Hematopoietic multipotent progenitor cell treated with erythropoietin and hydrocortisone succinate and interleukin-3 and kit ligand, for 15 days (in vitro differentiated cells): ENCODE measurements at places on chromosomes 3 and 15.

GRCh38 chr3:182671541-182671940 lies 121.8 kb upstream of the ATP11B start:
- DNase-seq: no peak

GRCh38 chr3:87414271-87414670 lies 137.9 kb upstream of the POU1F1 start:
- no peak for DNase-seq

DNA sequence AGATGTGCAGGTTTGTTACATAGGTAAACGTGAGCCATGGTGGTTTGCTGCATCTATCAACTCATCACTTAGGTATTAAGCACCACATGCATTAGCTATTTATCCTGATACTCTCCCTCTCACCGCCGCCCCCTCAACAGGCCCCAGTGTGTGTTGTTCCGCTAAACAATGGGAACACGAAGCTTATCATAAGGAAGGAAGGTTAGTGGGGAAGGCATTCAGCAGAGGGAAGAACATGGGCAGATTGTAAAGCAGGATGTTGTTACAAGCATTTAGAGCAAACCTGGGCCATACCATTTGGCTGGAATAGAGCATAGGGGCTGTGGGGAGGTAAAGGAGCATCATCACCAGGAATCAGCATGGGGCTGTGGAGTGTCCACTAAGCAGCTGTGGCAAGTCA lies 111.8 kb downstream of the SSR3 start:
- no peak for DNase-seq

- DNase-seq: no peak
These were observed 5.5 kb downstream of the DIS3L start for GRCh38 chr15:66298803-66299251.

- DNase-seq: no peak
These were observed 149.8 kb downstream of the TMCO5A start for GRCh38 chr15:38084289-38084688.

GRCh38 chr3:189964623-189965332 lies 155.9 kb downstream of the P3H2 start:
- no peak for DNase-seq

DNA sequence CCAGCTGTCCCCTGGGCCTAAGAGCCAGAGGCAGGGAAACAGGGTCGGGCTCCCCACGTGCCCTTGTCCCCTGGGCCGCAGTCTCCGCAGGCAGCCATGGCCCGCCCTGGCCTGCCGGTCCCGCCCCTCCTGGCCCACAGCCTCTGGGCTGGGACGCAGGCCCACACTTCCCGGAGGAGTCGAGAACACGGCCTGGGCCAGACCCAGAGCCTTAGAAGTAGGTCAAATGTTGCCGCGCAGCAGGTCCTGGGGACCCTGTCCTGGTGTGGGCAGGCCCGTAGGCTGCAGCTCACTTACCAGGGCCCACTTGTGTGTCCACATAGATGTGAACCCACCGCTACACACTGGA lies 4.3 kb upstream of the MYL3 start:
- no peak for DNase-seq

DNA sequence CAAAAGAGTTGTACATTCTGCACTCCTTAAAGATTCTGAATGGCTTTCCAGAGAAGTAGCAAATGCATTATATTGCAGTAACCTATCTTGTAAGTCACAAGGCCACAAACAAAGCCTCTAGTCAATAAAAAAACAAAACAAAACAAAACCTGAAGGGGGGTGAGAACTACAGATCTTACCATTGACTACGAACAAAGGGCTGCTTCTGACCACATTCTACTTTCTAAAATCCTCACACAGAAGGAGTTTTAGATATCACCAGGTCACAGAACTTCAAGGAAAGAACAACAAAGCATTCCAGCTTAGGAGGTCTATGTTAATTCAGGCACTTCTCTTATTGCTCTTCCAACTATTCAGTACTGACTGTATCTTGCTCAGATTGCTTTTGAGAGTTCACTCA lies 343.0 kb downstream of the ZBTB20 start:
- no peak for DNase-seq

DNA sequence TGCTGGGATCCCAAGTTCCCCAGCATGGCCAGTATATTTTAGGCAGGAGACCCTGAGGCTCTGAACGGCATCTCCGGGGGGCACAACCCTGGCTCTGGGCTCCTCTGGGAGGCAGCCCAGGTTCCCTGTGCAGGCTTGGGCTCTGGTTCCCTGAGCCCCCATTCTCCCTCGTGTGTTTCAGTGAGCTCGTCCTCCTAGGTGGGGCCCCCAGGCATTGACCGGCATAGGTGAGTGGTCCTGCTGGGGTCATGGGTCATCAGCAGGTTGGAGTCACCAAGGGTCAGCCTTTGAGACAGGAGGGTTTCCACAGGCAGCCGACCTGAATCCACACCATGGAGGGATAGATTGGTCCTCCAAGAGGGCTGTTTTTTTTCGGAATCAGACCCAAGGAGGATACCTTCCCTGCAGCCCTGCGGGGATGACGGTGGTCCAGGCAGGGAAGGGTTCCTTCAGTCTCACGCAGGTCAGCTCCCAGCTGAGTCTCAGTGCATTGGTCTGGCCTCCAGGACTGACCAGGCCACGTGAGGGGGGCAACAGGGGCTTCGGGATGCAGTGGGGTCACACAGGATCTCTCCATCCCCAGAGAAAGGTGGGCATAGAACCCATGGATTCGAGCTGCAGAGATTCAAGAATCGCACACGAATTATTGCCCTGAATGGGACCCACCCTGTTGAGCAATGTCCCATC lies 226.0 kb downstream of the SNRPN start:
- DNase-seq: no peak

DNA sequence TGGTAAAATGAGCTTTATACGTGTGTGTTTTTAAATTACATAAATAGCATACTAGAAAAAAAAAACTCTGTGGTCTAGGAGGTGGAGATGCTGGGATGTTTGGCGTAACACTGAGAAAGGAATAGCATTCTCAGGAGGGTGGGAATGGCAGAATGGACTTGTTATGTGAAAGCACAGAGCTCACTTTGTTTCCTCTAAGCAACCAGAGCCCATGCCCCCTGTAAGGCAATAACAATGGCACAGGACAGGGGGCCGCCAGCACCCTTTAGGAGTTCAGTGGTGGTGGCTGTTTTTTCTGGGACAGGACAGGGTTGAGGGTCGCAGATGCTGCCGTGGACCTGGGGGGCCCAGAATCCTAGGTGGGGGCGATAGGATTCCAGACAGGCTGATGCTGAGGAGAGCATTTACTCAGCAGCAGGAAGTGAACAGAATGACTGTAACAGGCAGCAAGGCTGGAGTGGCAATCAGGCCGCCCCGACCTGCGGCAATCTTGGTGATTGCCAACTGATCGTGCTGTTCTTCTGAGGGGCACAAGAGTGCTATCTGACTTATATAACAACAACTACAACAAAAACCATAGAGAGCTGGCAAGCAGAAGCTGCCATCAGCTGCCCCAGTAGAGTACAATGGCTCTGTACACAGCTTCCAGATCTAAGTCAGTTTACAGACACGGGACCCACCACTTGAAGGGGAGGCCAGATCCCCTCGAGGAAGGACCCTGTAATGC lies 160.4 kb downstream of the UACA start:
- DNase-seq: no peak

DNA sequence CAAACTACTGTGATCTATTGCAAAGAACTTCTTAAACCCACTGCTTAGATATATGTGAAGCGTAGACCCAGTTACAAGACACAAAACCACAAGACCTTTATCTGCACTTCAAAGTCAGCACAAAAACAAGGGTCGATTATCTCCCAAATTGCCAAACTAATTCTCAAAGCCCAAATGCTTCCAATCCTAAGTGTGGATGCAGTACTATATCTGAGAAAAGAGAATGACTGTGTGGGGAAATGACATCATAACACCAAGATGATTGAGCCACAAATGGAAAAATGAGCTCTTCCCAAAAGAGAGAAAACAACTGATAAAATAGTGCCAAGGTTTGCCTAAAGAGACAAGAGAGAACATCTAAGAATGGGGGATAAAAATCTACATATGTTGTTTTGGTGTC lies 86.2 kb downstream of the MEIS2 start:
- DNase-seq: no peak

DNA sequence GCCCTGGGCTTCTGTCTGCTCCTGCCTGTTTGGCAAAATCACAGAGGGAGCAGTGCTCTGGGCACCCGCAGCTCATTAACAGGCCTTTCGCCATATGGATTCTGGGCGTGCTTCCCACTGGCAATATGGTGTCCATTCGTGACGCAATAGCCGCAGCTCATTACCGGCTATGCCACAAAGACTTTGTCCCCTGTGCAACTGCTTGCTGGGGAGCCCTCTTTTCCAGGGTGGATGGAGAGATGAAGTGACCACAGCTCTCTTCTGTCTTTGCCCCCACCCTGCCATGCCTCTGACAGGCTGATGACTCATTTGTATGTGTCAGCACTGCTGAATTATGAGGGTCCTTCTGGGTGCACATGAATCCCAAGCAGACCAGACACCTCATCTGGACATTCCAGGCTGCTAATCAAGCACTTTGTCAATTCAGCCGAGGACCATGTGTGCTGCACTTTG lies 214.3 kb upstream of the FEZF2 start:
- no peak for DNase-seq

- no peak for DNase-seq
These were observed 6.2 kb upstream of the RPAP1 start for GRCh38 chr15:41550066-41550775.

DNA sequence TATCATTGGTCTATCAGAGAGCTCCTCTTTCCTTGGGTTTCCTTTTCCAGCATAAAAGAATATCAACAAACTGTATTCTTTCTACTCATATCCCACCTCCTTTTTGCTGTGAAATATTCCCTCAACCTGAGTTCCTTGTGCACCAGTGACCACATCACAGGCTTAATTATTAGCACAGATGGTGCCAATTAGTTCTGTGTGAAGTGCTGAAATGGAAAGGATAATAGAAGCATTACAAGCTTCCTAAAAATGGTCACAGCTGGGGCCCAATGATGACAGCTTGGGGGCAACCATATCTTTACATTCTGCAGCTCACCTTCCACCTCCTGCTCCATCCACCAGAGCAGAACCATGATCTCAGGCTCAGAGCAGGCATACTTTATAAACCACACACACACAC lies 84.6 kb downstream of the ANO10 start:
- no peak for DNase-seq

GRCh38 chr15:69536726-69537512 lies 84.3 kb downstream of the RPLP1 start:
- DNase-seq: no peak

- DNase-seq: no peak
These were observed 456.2 kb downstream of the TBL1XR1 start for GRCh38 chr3:176740906-176741663.

DNA sequence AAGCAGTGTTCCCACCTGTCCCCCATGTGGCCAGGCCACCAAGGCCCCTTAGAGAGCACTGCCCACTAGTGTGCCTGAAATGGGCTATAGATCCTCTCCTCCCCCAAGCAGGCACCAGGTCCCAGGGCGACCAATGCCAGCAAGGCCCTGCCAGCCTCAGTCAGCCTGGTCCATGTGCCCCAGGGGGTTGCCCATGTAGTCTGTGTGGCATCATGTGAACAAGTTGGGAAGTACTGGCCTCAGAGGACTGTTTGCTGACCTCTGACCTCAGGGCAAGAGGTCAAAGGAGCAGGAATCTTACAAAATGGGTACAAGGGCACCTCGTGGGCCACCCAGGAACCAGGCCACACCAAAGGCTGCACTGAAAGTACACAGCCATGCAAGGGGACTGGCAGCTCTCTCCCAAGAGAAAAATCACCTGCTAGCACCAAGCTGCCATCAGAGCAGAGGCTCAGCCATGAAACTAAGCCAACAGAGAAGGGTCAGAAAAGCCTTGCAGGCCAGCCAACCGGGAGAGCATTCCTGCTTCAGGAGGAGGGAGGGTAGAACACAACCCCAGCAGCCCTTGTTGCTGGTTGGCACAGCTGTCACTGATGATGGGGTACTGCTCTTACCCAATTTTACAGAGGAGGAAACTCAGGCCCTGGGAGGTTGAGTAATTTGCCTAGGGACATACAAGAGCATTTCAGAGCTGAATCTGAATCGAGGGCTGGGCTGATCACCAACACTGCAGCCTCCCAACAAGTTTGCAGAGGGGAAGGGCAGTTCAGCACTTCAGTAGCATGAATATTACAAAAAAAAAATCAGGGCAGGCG lies 5.2 kb upstream of the FURIN start:
- no peak for DNase-seq

DNA sequence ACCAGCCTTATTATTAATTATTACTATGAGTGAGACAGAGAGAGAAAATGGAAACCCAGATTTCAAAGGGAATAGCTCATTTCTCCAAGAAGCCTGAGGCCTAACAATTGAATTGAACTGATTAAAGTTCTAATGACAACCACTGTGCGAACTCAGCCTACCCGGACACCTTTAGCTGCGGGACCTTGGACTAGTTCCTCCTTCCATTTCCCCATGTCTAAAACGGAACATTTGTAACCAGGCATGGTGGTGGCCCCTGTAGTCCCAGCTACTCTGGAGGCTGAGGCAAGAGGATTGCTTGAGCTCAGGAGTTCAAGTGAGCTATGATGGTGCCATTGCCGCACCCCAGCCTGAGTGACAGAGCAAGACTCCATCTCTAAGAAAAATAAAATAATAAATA lies 16.4 kb upstream of the RTP2 start:
- DNase-seq: no peak

GRCh38 chr15:85986741-85987140 lies 92.9 kb upstream of the AGBL1 start:
- DNase-seq: no peak

- no peak for DNase-seq
These were observed 6.2 kb upstream of the TIPARP start for GRCh38 chr3:156668073-156668763.

- no peak for DNase-seq
These were observed 13.3 kb downstream of the LYSMD2 start for GRCh38 chr15:51724199-51724598.

DNA sequence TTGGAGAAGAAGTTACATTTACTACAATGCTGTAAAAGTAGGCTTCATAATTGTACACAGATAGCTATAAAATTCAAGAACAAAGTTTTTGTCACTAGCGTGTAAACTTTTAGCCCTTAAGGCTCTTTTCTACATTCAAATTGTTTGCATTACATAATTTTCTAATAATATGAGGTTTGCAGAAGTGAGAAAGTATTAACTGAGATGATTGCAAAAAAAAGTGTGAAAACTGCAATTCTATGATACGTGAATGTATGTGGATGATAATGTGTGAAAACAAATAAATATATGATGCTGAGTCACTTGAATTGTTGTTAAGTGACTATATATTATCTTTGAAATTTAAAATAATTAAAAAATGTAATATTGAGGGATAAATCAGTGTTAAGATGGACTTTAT lies 557.5 kb downstream of the NAALADL2 start:
- no peak for DNase-seq

- no peak for DNase-seq
These were observed 560.3 kb upstream of the NR2F2 start for GRCh38 chr15:95770196-95770595.

- no peak for DNase-seq
These were observed 596.0 kb upstream of the GRM7 start for GRCh38 chr3:6264906-6265305.

DNA sequence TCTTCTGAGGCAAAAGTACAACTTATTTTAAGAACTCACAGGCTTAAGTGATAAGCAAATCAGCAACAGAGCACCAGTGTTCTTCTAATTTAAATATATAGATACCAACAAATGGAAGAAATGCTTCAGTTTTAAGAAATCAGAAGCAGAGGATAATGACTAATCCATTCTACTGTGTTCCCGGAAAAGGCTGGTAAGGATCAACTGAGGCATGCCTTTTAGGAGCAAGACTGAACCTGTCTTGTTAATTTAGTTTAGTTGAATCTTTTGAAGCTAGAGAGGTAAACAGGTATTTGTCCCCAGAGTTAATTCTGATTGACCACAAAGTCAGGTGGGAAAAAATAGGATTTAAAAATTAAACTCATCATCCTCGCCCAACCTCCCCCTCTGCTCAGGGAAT lies 51.8 kb downstream of the TAMM41 start:
- DNase-seq: no peak
